ENCODE measurements at places on chromosomes 3 and 15.

DNA sequence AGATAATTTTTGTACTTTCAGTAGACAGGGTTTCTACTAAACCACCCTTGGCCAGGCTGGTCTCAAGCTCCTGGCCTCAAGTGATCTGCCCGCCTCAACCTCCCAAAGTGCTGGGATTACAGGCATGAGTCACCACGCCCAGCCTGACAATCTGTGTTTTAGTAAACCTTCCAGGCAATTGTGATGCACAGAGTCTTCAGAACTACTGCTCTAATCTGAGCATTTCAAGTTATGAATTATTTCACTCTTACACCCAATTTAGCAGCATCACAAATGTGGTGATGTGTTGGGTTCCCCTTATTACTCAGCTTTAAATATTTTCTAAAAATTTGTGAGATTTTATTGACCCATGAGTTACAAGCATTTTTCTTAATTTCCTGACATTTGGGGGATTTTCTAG lies 94.4 kb downstream of the ULK4 start:
- DNase-seq, result no peak

GRCh38 chr3:193620650-193621049 lies 27.6 kb downstream of the OPA1 start:
- DNase-seq, result no peak

DNA sequence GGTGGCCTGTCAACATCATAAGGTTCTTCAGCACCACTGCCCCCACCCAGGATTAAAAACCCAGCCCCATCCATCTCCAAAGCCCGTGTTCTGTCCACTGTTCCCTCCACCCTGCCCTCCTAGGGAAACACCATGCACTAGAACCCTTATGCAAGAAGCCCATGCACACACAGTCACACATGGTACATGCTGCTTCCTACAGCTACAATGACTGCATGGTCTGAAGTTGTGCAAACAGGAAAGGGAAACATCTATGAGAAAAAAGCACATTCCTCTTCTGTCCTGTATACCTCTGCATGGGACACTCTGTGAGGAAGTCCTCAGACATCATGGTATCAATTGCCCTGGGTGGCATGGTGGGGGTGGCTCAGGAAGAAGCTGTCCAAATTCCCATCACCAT lies 108.6 kb upstream of the MRPS22 start:
- DNase-seq, result no peak

DNA sequence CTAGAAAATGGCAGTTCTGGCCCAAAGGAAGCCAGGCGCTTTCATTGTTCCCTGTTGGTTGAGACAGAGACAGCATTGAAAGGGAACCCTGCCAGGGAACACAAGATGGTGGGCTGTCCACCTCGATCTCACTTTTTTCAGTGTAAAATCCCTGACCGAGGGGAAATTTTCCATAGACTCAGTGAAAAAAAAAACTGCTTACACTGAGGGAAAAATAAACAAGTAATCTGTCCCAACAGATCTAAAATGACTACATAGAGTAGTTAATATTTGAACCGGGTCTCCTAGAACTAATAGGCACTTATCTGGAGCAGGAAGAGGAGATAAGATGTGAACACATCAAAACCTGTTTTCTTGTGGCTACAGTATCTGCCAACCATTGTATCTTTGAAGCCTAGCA lies 763.4 kb upstream of the GOLIM4 start:
- DNase-seq, result no peak

DNA sequence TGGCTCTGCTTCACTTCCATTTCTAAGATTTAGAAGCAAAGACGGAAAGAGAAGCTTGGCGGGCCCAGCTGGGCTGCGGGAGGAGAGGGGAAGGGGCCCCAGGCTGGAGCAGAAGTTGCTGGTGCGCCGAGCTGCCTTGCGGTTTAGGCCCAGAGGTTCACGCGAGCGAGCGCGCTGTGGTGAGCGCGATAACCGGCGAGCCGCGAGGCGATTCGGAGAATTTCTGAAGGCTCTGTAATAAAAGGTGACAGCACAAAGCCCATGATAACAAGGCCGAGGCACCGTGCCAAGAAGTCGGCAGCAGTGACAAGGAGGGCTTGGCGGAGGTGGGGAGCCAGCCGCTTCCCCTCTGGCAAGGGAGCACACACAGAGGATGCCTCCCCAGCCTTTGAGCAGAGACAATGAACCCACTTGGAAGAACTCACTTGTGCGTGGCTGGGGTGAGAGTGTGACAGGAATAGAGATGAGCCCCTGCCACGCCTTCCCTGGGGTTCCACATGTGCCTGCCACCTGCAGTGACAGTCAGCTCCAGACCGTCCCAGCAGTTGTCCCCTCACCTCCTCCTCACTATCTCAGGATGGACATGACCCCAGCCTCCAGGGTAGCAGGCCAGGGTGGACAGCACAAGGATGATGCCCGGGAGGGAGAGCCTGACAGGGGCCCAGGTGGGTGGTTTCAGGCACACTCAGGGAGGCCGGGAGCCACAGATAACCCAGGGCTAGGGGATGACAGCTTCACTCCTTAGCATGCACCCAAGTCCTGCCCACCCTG lies 315.2 kb downstream of the UACA start:
- DNase-seq, result peak; percentile 63

- DNase-seq, result peak; percentile 45
These were observed 61.0 kb downstream of the SCN5A start for GRCh38 chr3:38588371-38588971.

GRCh38 chr3:187777331-187777941 lies 32.2 kb upstream of the BCL6 start:
- peak; percentile 25 for DNase-seq

GRCh38 chr3:57999417-58000115 lies 8.7 kb upstream of the FLNB start:
- DNase-seq, result no peak

- no peak for DNase-seq
These were observed 3.3 kb downstream of the ARL6IP5 start for GRCh38 chr3:69088063-69088462.

GRCh38 chr3:197337656-197338055 lies 39.2 kb upstream of the DLG1 start:
- DNase-seq, result no peak

- DNase-seq, result no peak
These were observed 49.7 kb upstream of the DPH6 start for GRCh38 chr15:35595656-35596055.

DNA sequence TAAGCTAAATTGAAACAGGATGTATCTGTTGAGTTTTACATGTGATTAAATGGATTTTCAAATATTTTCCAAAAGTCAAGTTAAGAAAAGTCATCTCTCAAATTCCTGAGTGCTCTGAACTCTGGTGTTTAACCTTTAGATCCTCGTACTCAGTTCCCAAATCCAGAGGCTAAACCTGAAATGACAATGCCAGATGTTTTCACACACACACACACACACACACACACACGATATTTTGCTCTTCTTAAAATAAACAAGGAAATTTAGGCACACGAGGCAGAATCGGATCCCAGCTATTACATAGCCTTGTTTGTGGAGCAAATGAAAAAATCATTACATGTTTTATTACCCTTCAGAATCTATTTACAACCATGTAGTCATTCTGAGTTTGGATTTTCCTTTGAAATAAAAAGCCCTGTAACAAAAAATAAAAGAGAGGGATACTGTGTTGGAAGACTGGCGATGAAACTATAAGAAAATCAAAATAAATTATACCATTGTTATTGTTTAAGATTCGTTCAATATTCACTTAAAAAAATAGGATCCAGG lies 20.6 kb upstream of the UBE2E1 start:
- DNase-seq, result no peak

DNA sequence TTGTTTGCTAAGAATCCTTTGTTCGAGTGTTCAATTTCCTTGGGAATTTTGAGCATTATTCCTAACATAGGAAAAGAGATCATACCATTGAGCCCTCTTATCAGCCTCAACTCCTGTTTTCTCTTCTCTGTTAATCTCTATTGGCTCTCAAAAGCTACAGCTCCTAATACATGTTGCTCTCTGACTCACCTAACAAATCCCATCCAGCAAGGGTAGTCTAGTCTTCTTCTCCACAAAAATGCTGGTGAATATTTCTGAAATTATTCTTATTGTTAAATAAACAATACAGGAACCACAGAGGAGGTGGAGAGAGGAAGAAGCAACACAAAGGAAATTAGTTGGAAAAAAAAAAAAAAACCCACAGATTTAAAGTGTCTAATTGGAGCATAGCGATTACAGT lies 325.8 kb upstream of the NAALADL2 start:
- no peak for DNase-seq

GRCh38 chr3:48222616-48223513 lies at the start of gene CAMP:
Gene CAMP, plus strand, starts transcription at chr3:48223495. Its CDS starts 17 bp downstream, at chr3:48223512.
- peak; percentile 76 for DNase-seq

GRCh38 chr3:72127844-72128243 lies 342.9 kb upstream of the PROK2 start:
- DNase-seq, result no peak

GRCh38 chr3:73950865-73951558 lies 326.3 kb upstream of the PDZRN3 start:
- no peak for DNase-seq

GRCh38 chr3:111824351-111824750 lies 34.7 kb upstream of the PHLDB2 start:
- no peak for DNase-seq

- DNase-seq, result no peak
These were observed 180.2 kb downstream of the TNIK start for GRCh38 chr3:171279972-171280371.

- DNase-seq, result no peak
These were observed 293.8 kb downstream of the PTPRG start for GRCh38 chr3:61855211-61855610.

GRCh38 chr3:169867584-169868210 lies 2.0 kb downstream of the LRRC31 start:
- DNase-seq, result no peak

DNA sequence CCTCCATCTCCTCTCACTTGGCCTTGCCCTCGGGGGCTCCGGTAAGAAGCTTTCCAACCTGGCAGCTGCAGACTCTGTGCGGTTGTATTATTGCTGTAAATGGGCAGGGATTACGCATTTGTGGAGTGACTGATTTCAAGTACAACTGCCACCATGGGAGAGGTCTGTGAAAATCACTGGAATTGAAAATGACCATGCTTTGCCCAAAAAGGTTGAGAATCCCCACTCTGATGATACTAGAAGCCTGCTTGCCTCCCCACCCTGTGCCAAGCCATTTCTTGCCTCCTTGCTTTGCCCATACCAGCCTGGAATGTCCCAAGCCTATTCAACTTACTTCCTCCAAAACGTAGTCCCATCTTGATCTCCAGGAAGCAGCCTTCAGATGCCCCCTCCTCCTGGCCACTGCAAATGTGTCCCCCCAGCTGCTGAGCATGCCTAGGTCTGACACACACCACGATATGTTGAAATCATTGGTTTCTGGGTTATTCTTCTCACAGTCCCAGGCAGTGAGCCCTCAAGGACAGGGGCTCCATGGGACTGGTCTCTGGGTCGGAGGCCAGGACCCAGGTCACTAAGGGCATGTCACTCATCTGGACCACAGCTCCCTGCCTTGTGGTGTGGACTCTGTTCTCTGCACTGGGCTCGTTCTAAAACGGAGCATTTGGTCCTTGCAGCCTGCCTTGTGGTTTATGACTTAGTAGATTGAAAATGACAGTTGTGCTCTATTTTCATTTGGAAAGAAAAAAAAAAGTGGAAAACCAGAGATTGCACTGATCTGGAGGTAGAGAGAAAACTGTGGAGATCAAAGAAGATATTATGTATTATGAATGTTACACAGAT lies 42.9 kb downstream of the SMAD3 start:
- DNase-seq, result no peak

DNA sequence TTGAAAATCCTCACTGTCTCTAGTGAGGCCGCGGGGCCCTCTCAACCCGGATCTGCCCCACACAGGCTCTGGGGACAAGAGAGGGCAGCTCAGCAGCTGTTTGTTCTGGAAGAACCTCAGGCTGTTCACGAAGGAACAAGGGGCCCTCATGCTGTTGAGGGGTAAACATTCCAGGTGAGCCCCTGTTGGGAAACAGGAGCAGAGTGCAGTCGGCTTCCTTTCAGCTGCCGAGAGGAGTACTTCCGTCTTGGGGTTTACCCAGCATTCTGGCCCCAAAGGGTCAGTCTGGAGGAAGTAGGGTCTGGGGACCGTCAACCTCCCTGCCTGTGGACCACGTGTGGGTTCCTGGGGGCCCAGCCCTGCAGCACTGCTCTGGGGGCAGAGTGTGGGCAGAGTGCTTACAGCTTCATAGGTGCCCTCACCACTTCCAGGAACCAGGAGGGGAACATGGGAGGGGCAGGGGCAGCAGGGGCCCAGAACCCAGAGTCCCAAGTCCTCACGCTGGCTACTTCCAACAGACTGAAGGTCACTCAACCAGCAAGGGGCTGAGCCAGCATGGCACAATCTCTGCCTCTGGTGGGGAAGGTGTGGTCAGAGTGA lies 49.2 kb upstream of the CTSH start:
- no peak for DNase-seq

GRCh38 chr15:92130906-92131305 lies 262.8 kb upstream of the ST8SIA2 start:
- DNase-seq, result no peak

GRCh38 chr15:66753687-66754377 lies 51.8 kb downstream of the SMAD6 start:
- DNase-seq, result no peak

GRCh38 chr3:102736288-102736974 lies 301.6 kb downstream of the ZPLD1 start:
- DNase-seq, result no peak
